ENCODE measurements at places on chromosomes 3 and 15. TPM values are rescaled to one million over a fixed set of nuclear protein-coding genes. Genes with fewer than 3 reads are reported as not detected.

Gene EXD1
- total RNA-seq = 1.2 TPM

Gene SORD
- 4.5 TPM for total RNA-seq

Gene SLC22A13
- under 0.01 TPM for total RNA-seq

Gene TKT
- 122 TPM for total RNA-seq

Gene TMEM108
- total RNA-seq = 18.3 TPM

Gene SPTSSB
- total RNA-seq = 3.3 TPM

Gene EIF4A2
- total RNA-seq = 1,507 TPM

Gene CCR9
- 0.41 TPM for total RNA-seq

Gene TRPM1
- total RNA-seq = not detected

Gene TMC3
- total RNA-seq = under 0.01 TPM

Gene TRH
- 4.1 TPM for total RNA-seq

Gene TUSC7
- total RNA-seq = not detected

Gene PRSS50
- not detected for total RNA-seq

Gene FAM3D
- total RNA-seq = not detected

Gene CCDC50
- total RNA-seq = 83.2 TPM

Gene HYAL1
- total RNA-seq = 0.41 TPM

Gene VIPR1
- 0.41 TPM for total RNA-seq

Gene CLDN18
- not detected for total RNA-seq

Gene SLC24A5
- 0.41 TPM for total RNA-seq

Gene DNAH12
- 0.82 TPM for total RNA-seq

Gene RLBP1
- 3.3 TPM for total RNA-seq

Gene GJD2
- total RNA-seq = 6.5 TPM

Gene GOLGA8S
- total RNA-seq = not detected

Gene SATB1
- total RNA-seq = 67.7 TPM

Gene SUSD5
- total RNA-seq = 2.0 TPM

Gene NANOGP8
- not detected for total RNA-seq

Gene SLC6A1
- total RNA-seq = 52.2 TPM

Data from frontal cortex (tissue), 4 donors.